RCC 7860 (cell line): ENCODE measurements at places on chromosomes 7 and 10.

- DNase-seq: peak; percentile 74
These were observed 633.8 kb upstream of the IGFBP3 start for GRCh38 chr7:46554688-46555422.

DNA sequence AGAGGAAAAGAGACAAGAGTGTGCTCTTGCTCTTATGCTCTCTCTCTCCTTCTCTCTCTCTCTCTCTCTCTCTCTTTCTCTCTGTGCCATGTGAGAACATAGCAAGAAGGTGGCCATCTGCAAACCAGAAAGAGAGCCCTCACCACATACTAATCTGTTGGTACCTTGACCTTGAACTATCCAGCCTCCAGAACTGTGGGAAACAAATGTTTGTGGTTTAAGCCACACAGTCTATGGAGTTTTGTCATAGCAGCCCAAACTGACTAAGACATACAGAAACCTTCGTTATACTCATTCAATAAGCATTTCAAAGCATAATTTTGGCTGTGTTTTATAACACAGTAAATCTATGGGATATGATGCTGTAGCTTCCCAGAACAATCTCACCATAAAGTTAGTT is 56.4 kb upstream of the PLPP4 start:
- DNase-seq: peak; percentile 40

DNA sequence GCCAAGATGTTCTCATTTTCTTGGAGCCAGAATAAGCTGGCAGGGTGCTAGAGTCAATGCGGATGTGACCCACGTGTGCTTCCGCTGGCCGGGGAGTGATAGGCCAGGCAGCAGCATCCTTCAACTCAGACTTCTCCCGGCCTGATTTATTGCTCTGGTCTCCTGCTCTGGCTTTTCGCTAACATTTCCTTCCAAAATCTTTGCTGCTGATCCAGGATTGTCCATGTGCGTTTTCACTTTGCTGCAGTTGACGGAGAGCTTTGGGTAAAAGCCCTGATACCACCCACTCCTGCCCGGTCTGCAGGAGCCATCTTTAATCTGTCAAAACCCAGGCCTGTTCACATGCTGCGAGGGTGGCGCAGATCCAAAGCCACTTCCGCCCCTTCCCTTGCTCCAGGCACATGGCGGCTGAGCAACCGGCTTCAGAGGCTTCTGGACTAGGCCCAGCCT is 106.8 kb downstream of the CYP26A1 start:
- no peak for DNase-seq

DNA sequence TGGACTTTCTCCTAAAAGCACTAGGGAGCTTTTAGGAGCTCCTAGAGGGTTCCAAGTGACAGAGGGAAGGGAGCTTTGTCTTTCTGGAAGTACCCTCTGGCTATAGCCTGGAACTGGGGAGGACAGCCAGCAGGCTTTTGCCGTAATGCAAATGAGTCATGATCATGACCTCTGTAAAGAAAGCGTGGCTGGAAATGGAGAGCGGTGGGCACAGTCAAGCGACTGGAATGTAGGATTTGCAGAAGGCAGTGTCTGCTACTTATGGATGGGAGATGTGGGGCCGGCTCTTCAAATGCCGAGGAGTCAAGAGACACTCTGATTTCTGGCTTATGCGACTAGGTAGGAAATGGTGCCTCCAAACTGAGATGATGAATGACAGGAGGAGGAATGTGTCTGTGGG is 34.6 kb upstream of the PLPP4 start:
- peak; percentile 96 for DNase-seq

GRCh38 chr7:45938626-45939302 is 17.7 kb upstream of the IGFBP3 start:
- DNase-seq: no peak

- DNase-seq: no peak
These were observed 112.1 kb upstream of the CDK1 start for GRCh38 chr10:60666221-60666620.

- DNase-seq: no peak
These were observed 47.1 kb upstream of the TMEM72 start for GRCh38 chr10:44864051-44864450.

DNA sequence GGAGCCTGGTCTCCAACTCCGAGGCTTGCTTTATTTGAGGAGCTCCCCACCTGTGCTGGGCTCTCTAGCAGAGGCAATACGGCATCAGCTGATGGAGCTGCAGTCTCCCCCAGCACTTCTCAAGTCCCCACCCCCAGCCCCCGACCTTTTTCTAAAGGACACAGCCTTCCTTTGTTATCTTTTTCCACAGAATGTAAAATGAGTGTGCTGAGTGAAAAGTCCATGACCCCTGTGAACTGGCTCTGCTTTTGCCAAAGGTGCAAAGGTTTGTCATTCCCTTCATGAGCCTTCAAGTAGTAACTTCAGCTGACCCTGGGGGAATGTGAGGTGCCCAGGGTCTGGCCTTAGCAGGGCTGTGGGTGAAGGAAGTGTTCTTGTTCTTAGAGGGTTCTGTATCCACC is 25.5 kb downstream of the LRRC4 start:
- DNase-seq: no peak

DNA sequence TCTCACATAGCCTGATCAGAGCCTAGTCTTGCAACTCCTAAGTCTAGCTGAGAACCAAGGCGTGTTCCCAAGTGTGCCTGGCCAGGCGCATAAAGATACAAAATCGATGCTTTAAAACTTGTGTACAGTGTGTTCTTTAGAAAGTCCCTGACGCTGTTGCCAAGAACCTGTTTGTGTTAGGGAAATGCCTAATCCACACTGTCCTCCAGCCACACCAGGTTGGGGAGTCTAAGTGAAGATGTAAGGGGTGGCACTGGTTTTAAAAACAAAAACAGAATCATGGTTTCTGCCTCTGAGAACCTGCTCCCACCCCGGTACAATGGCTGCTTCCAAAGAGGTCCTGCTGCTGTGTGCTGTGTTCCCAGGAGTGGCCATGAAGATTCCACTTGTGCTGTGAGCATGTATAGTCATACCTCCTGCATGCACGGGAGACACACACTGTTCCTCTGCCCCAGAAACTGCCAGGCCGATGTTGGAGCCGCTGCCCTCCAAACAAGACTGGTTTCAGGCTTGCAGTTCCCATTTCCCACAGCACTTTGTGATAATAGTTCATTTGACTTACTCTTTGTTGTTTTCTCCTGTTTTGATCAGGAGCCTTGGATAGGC is 88.5 kb downstream of the CCNY start:
- no peak for DNase-seq

DNA sequence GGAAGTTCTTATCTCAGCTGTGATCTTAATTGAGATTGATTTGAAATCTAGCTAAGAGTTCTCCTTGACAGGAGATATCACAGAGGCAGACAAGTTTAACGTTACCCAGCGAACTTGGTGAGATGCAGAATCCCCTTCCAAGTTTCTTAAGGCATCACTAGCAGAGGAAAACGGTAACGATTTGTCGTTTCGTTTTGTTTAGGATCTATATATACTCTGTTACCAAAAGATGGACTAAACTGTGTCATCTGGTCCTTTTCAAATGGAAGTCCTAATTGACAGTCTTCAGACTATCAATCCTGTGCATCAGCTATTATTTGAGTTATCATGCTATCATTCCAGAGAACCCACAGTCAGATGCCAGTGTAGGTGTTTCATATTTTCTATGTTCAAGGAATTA is 316.7 kb upstream of the SORCS1 start:
- DNase-seq: no peak

GRCh38 chr10:33858326-33858725 is 523.9 kb upstream of the NRP1 start:
- no peak for DNase-seq

GRCh38 chr7:100352984-100353684 is 4.8 kb upstream of the PILRB start:
- DNase-seq: no peak

DNA sequence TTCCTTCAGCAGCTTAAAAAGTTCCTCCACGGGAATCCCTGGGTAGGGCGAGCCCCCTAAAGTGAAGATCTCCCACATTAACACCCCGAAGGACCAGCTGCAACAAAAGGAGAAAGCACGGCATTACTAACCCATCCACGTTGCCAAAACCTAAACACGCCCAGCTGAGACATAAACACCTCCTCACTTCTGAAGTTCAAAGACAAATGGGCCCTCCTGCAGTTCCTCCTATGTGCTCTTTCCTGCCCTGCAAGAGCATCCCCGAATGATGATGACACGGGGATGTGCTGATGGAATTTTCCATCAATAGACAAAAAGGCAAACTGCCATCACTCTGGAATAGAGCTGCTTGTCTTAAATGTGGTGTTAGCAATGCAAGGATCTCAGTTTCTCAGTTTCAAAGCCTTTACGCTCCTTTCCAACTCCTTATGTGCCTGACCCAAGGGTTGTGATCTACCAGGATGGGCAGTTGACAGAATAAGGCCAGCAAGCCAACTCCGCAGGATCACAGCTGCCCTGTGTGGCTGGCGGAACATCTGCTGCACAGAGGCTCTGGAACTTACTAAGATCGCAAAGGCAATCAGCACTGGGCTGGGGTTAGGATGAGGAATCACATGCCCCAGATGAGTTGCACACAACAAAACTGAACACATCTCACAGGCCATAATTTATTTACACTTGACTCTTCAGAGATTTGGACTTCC is 112.7 kb downstream of the FGFR2 start:
- DNase-seq: no peak

GRCh38 chr7:128151635-128152034 is 89.4 kb upstream of the LEP start:
- DNase-seq: no peak

DNA sequence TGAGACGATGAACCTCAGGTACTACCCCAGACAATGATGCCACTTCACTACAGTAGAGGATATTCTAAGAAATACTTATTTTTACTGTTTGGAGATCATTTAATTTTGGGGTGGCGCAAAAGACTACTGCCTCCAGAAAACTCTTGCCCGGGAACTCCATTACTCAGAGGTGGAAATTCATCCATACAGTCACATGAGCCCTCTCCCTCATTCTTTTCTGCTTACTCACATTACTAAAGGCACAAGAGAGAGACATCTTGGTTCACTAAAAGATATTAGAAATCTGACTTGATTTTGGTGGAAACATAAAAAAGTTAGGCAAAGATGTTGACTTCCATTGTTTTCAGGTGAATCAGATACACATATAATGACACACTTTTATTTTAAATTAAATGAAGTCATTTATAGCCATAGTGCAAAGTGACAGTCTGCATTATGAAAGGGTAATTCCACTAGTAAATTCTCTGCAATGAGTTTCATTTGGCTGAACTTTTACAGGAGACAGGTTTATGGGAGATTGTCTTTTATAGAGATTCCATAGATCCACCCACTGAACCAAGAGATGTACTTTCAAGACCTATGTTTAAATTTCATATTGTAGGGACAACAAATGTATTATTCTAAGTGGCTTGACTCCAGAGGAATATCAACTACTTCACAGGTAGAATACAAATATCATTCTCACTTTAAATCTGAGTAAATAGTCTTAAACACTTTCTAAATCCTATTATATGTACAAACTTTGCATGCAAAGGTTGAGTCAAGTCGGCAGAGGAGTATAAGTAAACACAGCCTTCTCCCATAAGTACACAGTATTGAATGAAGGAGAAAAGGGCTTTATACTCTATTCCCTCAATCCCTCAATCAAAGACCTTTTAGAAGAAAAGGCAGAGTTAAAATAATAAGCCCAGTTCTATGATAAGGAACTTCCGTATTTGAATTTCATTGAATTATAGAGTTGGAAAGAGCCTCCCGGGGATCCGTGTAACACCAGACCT is 18.8 kb downstream of the NEBL start:
- DNase-seq: peak; percentile 43

- no peak for DNase-seq
These were observed 43.8 kb upstream of the ARID5B start for GRCh38 chr10:61857746-61858145.

GRCh38 chr7:52735656-52736055 is 299.8 kb upstream of the POM121L12 start:
- DNase-seq: no peak

- DNase-seq: no peak
These were observed 13.5 kb downstream of the ZC3HC1 start for GRCh38 chr7:130037703-130038102.

DNA sequence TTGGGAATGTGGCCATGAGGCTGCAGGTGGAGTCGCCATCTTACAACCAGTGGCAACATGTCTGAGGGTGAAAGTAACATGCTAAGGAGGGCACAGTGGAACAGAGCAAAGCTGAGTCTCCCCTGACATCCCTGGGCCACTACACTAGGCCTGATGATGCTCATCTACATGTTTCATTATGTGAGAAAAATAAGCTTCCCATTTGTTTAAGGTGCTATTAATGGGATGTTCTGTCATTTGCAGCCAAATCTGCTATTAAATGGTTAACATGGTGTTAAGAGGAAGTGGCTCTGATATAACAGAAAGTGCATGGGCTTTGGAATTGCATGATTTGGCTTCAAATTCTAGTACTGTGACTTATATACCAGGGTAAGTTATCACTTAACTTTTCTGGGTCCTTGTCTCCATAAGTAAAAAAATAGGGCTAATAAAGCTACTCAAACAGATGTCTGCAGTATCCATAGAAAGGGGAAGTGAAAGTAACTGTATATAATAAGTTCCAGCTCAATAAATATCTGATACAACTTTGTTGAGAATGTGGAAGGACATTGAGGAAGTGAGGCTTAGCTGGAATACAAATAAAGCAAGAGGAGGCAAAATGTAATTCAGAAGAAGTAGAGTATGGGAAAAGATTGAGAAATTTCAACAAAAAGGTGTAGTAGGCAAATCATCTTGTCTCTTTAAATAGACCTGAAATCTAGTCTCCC is 158.9 kb downstream of the RTKN2 start:
- DNase-seq: no peak

DNA sequence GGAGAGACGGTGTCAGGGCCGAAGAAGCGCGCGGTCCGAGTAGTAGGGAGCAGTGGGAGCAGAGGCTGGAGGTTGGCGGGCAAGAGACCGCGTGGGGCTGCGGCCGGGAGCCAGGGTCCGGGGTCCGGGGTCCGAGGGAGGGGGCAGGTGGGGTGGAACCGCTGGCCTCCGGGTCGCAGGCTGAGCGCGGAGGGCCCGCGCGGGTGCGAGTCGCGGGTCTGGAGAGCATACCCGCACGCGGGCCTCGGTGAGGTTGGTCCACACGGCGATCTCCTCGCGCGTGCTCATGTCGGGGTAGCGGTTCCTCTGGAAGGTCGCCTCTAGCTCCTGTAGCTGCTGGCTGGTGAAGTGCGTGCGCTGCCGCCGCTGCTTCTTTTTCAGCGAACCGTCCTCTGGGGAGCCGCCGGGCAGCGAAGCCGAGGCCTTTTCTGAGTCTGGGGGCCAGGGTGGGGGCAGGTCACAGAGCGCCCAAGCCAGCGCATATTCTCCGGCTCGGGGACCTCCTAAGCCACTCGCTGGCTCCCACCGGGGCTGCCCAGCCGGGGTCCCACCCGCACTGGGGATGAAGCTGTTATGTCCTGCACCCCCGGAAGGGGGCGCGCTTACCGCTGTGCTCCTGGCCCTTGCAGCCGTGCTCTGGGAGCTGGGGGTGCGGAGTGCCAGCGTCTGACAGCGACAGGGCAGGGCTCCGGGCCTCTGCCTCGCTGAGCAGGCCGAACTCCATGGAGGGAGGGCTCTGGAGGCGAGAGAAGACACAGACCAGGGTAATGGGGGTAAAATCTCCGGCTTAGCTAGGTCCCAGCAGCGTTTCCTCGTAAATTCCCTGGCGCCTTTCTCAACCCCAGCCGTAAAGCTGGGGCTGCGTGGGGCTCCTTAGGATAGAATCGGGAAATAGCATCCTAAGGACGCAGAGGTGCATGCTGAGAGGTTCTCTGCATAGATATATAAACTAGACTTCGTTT is 5.5 kb downstream of the ELOVL3 start:
- DNase-seq: no peak
